ENCODE measurements at places on chromosomes 12 and 14. TPM values are rescaled to one million over a fixed set of nuclear protein-coding genes. Genes with fewer than 3 reads are reported as not detected.

The MTHFD1 gene
- 158 TPM for total RNA-seq

The NTF3 gene
- total RNA-seq: 3.6 TPM

The PLEKHG7 gene
- total RNA-seq: 0.22 TPM

The DNAH10 gene
- 0.40 TPM for total RNA-seq

The GOLGA5 gene
- 23.1 TPM for total RNA-seq

The LRRC10 gene
- not detected for total RNA-seq

The CRACR2A gene
- total RNA-seq: 1.2 TPM

The PTPN6 gene
- 30.6 TPM for total RNA-seq

The CDKN3 gene
- total RNA-seq: 2.8 TPM

The CD163L1 gene
- total RNA-seq: 1.2 TPM

The SERPINA1 gene
- 36,216 TPM for total RNA-seq

The ANKRD33 gene
- 2.1 TPM for total RNA-seq

The LMNTD1 gene
- total RNA-seq: not detected

The IFNG-AS1 gene
- not detected for total RNA-seq

The DTX1 gene
- total RNA-seq: 17.2 TPM

The SDR9C7 gene
- total RNA-seq: not detected

The KLHL33 gene
- 0.11 TPM for total RNA-seq

The AKAP6 gene
- 6.7 TPM for total RNA-seq

The CLMN gene
- 19.4 TPM for total RNA-seq

The BLTP3B gene
- 29.6 TPM for total RNA-seq

The FKBP4 gene
- total RNA-seq: 69.6 TPM

The KCNK13 gene
- 0.35 TPM for total RNA-seq

The RHOJ gene
- 2.8 TPM for total RNA-seq

The AMN gene
- 7.1 TPM for total RNA-seq

The RCOR1 gene
- 14.1 TPM for total RNA-seq

The C12orf75 gene
- total RNA-seq: 1.8 TPM

The SRRM4 gene
- not detected for total RNA-seq

The CD4 gene
- total RNA-seq: 41.6 TPM

The SLC35F4 gene
- total RNA-seq: not detected

The ALDH1L2 gene
- total RNA-seq: 0.22 TPM

The FOXM1 gene
- total RNA-seq: 2.6 TPM

The FOXG1 gene
- total RNA-seq: not detected

The FGF6 gene
- total RNA-seq: not detected

The NANOG gene
- not detected for total RNA-seq
